ENCODE measurements at places on chromosomes 5 and 9.

DNA sequence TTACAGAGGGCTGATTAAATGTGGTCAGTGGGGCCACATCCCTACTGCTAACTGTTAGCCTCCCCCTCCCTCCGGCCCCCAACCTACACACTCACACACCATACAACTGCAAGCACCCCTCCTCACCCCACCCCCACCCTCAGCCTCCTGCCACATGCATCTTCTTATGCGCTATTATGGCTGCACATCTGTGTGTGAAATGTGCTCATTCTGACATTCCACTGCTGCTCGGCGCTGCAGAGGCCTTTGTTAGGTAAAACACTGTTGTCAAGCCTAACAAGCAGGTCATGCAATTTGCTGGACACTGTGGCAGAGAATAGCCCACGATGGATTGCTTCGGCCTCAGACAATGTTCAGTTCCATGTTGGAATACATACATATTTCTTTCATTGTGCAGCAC is 173.6 kb downstream of the NR2F1-AS1 start:
- no peak for DNase-seq

GRCh38 chr9:7045361-7045760 is 287.6 kb downstream of the KDM4C start:
- no peak for DNase-seq

DNA sequence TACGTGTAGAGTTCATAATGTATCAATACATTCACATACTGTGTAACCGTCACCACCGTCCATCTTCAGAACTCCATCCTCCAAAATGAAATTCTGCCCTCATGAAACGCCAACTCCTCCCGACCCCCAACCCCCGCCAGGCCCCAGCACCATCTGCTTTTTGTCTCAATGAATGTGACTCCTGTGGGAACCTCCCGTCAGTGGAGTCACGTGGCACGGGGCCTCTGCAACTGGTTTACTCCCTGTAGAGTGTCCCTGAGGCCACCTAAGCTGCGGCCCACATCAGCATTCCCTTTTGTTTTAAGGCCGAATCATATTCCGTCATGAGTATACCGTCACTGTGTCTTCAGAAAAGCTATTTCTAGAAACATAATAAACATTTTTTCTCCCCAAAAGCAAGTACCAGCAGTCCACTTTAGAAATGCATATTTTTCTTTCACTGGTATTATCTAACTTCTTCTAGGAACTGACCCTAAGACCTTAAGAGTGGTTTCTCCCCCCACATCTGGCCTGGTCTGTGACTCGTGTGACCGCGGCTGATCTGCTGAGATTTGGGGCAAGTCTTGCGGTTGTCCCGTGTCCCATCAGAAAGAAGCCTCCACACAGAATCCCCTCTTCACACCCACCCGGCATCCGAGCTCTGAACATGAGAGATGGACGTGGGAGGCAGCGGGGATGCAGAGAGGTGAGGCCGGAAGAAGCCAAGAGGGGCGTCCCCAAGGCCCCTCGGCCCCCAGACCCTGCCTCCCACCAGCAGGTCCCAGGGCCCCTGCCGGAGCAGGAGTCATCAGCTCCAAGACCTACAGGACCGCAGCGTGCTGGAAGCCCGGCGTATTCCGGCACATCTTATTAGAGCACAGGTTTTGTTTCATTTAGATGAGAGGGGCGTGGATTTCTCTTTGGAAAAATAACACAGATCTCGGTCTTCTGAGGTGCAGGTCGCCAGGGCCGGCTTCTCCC is 38.3 kb downstream of the SLC6A3 start:
- DNase-seq: no peak

GRCh38 chr9:125812403-125812802 is 65.2 kb downstream of the PBX3 start:
- DNase-seq: no peak

DNA sequence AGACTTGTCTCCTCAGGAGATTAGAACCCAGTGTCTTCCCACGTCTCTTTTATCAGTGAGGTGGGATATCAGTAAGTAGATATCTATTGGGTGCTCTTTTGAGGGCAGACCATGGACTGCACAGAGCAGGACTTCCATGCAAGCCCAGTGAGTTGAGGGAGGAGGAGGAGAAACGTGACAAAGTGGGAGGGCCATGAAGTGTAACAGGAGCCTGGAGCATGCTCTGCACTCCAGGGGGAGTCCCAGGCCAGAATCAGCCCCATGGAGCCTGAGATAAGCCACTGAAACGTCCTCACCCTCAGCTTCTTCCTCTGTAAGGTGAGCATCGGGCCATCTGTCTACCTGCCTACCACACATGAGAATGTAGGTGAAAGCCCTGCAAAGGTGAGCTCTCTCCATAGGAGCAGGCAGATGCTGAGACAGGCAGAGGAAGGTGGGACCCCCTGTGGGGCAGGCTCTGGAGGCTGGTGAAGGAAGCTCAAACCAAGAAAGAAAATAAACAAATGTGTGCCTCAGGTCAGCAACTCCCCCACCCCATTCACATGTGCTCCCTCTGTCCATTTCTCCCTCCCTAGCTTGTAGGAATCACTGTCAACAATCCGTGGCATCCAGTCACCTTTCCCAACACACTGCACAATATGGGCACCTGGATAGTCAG is 87.4 kb downstream of the NRG2 start:
- no peak for DNase-seq

GRCh38 chr5:18497089-18497488 is 862.8 kb downstream of the TAF11L14 start:
- DNase-seq: no peak

- no peak for DNase-seq
These were observed 52.1 kb downstream of the LRSAM1 start for GRCh38 chr9:127503379-127503921.

DNA sequence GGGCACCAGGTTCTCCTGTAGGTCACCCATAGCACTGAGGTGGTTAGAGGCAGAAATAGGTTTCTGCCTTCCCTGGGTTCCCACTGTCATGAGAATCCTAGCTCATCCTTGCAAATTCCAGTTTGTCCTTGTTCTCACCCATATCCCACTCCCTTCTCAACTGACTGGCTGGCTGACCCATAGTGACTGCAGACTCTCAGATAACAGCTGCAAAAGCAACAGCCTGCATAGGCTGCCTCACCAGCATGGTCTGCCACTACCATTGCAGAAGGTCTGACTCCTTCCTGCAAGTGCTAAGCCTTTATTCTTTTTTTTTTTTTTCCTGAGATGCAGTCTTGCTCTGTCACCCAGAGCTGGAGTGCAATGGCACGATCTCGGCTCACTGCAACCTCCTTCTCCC is 194.0 kb downstream of the SEMA6A start:
- DNase-seq: no peak

- peak; percentile 36 for DNase-seq
These were observed 167.7 kb downstream of the CCDC192 start for GRCh38 chr5:127870914-127871313.

- DNase-seq: no peak
These were observed 136.7 kb upstream of the TAF11L2 start for GRCh38 chr5:17361331-17361730.

- DNase-seq: peak; percentile 62
These were observed 435.9 kb downstream of the BNC2 start for GRCh38 chr9:16434526-16434925.
